GM10248 (cell line): ENCODE measurements at places on chromosomes 5 and 9.

GRCh38 chr9:98263080-98263479 lies 7.6 kb upstream of the TBC1D2 start:
- DNase-seq = no peak

GRCh38 chr9:110126499-110126941 lies 81.4 kb downstream of the C9orf152 start:
- no peak for DNase-seq

DNA sequence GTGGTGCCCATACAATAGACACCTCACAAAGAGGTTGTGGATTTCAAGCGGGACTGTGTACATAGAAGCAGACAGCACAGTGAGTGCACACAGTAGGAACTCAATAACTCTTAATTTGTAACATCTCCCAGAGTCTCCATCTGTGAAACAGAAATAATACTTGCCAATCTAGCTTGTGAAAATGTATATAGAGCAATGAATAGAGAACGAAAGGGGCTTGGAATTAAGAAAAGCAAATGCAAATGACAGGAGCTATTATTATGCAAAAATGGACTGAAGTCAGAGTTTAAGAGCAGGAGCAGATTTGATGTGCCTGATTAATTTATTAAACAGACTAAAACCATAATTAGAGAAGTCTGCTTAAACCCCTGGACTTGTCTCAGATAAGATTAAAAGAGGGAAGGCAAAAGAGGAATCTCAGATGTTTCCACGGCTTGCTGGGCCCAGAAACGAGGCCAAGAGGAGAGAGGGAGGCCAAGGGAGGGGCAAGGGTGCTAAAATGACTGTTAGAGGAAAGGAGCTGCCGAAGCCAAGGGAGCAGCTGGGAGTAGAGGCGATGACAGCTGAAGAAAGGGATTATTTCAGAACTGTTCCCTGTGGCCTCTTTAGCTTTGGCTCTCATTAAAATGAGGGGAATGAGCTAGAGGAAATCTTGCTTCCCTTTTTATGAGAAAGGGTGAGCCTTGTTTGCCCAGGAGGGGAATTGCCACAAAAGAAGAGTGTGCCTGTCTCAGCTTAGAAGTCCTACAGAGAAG lies 72.1 kb downstream of the FEM1C start:
- no peak for DNase-seq

GRCh38 chr5:1814183-1815020 lies 13.2 kb downstream of the NDUFS6 start:
- no peak for DNase-seq

GRCh38 chr5:513216-514100 lies 10.8 kb downstream of the SLC9A3 start:
- DNase-seq = no peak

DNA sequence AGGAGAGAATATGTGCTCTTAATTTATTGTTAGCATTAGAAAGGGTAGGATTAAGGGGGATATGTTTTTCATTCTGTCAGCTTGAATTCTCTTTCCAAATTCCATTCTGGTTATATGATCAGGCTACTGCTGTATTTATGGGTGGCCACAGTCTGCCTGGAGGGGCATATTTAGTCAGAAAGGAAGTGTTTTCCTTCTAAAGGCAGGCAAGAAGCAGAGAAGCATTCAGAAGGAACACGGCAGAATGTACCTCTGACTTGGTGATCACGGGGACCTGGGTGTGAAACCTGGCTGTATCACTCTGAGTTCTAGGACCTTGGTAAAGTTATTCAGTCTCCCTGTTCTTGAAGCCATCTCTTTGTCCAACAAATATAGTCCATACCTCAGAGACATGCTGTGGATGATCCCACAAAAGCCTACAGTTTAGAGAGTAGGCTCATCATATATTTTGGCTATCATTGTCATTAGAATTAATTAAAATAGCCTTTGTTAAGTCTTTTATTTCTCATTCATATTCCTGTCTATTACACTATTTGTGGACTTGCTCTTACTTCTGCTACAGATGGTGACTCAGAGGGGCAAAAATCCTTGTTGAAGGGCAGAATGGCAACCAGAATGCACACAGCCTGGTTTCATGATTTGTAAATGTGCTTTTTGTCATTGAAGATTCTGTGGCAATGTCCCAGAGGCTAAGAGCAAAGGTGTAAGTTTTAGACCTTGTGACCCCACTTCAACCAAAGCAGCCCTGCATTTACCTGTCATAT lies 2.7 kb downstream of the TNC start:
- no peak for DNase-seq

DNA sequence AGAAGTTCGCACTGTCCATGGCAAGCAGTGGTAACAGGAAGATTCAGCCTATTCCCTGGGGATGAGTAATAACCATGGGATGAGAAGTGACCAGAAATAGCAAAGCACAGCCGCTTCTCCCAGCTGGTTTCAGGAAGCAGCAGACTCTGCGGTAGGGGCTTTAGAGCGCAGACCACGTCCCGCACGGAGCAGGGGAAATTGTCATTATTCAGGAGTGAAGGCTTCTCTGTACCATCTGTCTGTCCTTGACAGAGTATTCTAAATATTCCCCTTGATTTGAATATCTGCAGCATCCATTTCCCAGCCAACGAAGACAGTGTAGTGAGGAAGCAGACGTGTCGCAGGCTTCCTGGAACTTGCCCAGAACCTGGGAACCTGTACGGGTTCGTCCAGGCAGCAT lies 159.6 kb downstream of the NXNL2 start:
- DNase-seq = no peak

GRCh38 chr9:24464319-24464951 lies 81.3 kb downstream of the IZUMO3 start:
- no peak for DNase-seq

DNA sequence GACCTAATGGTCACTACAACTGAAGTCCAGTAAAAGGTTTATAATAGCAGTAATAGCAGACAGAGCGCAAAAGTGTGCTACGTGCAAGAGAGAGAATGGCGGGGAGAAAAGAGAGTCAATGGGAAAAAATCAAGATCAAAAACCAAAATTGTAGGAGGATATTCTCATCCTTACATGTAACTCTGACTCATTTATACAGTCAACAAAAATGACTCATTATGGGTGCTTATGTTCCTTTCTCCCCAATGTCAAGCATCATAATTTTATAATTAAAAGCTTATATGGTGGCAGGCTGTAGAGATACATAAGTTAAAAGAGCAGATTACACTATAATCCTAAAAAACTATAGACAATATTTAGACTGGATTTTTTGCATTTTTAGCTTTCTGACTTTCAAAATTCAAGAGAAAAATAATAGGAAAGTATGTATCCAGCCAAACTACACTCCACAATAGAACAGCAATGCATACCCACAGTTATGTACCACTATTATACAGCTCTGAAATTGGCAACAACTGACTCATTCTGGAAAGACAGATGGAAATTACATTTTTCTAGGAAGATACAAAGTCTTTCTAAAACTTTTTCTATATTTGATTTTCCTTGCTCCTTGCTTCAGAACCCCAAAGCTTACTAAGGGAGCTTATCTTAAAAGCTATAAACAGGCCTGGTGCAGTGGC lies 78.4 kb downstream of the PLPP1 start:
- DNase-seq = no peak

GRCh38 chr5:35819026-35819425 lies 37.7 kb upstream of the IL7R start:
- DNase-seq = no peak

- no peak for DNase-seq
Measured at GRCh38 chr9:96318921-96319565, 17.1 kb upstream of the HSD17B3 start.

DNA sequence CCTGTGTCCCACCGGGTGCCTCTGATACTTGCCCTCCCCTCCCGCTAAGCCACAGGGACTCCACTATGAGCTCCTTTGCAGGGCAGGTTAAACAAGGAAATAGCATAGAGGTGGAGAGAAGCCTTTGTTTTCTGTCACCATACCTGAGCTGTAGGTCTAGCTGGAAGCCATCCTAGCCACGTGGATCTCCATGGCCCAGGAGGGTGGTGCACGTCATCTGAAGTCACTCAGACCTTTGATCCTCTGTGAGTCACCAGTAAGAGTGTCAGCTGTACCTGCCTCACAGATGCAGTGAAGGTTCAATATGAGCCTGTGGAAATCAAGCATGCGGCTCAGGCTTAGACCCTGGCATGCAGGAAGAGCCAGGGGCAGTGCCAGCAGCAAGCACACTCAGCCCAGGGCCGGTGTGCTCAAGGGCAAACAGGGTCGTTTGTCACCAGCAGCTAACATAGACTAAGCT lies 55.1 kb downstream of the ASS1 start:
- DNase-seq = no peak

GRCh38 chr5:142322403-142322746 lies 2.4 kb downstream of the SPRY4 start:
- DNase-seq = no peak

GRCh38 chr5:53448851-53449250 lies 31.6 kb upstream of the FST start:
- no peak for DNase-seq

- DNase-seq = no peak
Measured at GRCh38 chr9:127096208-127096607, 26.2 kb downstream of the ANGPTL2 start.

DNA sequence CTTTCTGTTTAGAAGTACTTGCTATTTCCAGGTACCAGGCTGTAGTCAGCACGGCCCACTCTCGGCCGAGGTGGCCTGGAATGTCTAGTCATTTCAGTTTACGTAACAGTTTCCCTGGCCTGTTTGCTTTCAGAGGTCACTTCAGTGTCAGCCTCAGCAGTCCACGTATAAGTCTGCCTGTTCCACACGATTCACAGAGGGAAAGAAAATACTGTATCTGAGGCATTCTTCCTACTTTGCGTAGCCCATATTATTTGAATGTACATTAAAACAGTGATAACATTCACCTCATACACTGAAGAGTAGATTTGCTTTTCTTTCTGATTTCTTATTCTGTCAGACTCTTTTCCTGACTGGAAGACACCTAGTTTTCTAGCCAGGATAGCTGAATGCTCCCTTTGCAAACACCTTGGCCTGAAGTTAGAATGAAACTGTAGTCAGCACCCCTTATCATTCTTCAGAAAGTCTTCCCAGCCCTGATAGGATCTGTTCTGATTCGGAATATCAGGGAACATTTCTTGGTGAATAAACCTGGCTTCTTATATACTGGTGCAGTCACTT lies 140.9 kb downstream of the AOPEP start:
- no peak for DNase-seq

DNA sequence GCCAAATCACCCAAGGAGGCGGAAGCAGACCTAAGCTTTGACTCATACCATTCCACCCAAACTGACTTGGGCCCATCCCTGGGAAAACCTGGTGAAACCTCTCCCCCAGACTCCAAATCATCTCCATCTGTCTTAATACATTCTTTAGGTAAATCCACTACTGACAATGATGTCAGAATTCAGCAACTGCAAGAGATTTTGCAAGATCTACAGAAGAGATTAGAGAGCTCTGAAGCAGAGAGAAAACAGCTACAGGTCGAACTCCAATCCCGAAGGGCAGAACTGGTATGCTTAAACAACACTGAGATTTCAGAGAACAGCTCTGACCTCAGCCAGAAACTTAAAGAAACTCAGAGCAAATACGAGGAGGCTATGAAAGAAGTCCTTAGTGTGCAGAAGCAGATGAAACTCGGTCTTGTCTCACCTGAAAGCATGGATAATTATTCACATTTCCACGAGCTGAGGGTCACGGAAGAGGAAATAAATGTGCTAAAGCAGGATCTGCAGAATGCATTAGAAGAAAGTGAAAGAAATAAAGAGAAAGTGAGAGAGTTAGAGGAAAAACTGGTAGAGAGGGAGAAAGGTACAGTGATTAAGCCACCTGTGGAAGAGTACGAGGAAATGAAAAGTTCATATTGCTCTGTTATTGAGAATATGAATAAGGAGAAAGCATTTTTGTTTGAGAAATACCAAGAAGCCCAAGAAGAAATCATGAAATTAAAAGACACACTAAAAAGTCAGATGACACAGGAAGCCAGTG lies 15.8 kb upstream of the TTC23L start:
- DNase-seq = no peak

DNA sequence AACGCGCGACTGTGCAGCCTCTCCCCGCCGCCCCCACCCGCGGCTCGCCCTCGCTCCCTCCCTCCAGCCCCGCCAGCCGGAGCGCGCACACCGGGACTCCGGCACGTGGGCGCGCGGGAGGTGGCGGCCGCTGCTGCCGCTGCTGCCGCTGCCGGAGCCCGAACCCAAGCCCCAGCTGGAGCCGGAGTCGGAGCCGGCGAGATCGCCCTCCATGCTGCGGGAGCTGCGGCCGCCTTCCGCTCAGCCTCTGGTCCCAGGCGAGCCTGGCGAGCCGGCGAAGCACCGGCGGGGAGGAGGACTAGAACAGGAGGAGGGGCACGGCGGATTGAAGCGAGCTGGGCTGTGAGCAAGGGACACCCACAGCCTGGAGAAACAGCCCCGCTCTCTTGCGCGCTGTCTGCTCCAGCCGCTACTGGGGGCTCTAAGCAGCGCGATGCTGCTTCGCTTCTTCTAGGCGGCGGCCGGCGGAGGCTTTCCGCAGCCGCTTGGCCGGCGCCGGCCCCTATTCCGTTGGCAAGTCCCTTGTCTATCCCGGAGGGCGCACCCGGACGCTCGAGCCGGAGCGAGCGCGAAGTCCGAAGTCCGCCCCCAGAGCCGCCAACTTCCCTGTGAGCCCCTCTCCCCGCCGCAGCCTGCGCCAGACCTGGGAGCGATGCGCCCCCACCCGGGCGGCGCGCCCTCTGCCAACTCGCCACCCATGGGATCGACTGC lies 598.7 kb upstream of the SGCD start:
- DNase-seq = no peak

GRCh38 chr9:126205265-126205664 lies 121.4 kb upstream of the MVB12B start:
- DNase-seq = no peak
